ENCODE measurements at places on chromosomes 16 and 17.

GRCh38 chr17:7695586-7695985 is 7.3 kb downstream of the WRAP53 start:
- DNase-seq, result peak; percentile 52

GRCh38 chr17:8227238-8227581 is 16.8 kb upstream of the AURKB start:
- DNase-seq, result no peak

DNA sequence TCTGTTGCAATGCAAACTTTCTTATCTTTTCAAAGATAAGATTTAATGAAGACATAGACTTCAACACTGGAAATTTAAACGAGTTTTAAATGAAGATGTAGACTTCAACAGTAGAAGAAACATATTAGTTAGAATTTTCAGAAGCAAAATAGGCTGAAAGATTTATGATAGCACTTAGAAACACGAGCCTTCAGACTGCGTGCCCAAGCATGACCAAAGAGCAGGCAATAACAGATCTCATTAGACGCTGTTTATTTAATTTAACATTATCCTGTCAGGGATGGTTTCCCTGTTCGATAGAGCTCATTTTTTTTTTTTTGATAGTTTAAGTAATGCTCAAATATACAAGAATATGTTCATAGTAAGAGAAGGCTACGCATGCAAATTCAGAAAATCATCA is 604.7 kb upstream of the SOX9 start:
- DNase-seq, result no peak

GRCh38 chr16:26118575-26118974 is 426.8 kb downstream of the HS3ST4 start:
- DNase-seq, result no peak

DNA sequence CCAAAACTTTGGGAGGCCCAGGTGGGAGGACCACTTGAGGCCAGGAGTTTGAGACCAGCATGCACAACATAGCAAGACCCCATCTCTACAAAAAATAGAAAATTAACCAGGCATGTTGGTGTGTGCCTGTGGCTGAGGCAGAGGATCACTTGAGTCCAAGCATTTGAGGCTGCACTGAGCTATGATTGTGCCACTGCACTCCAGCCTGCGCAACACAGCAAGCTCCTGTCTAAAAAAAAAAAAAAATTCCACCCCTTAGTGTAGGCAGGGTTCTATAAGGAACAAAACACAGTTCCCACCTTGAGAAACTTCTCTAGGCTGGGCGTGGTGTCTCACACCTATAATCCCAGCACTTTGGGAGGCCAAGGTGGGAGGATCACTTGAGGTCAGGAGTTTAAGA is 36.3 kb upstream of the HAPSTR1 start:
- no peak for DNase-seq

DNA sequence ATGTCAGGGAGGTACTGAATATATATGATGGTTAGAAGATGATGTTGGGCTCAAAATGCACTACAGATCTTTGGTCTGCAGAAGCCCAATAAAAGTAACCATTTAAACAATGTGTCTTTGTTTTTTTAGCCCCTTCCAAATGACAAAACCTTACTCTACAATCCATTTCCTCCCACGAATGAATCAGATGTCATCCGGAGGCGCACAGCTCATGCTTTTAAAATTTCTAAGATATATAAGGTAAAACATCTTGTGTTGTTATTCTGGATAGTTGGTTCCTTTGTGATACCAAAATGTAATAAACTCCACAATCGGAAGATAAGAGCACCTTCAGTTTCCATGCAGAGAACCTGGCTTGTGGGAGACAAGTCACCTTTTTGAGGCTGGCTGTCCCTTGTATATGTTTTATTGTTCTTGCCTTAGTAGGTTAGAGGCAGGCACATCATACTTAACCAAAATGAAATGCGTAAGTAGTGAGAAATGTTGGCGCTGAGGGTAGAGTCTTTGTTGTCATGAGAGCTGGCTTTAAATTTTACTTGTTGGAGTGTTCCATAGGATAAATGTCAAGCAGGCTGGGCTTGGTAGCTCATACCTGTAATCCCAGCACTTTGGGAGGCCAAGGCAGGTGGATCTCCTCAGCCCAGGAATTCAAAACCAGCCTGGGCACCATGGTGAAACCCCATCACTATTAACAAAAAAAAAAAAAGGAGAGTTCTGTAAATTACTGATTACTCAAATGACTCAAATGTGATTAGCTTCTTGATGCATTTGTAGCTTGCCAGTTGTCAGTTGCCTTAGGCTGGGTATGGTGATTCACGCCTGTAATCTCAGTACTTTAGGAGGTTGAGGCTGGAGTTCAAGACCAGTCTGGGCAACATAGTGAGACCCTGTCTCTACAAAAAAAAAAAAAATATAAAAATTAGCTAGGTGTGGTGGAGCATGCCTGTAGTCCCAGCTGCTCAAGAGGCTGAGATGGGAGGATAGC is 19.7 kb upstream of the SNTB2 start:
- no peak for DNase-seq

- DNase-seq, result peak; percentile 74
These were observed 25.8 kb downstream of the SRCIN1 start for GRCh38 chr17:38579934-38580333.

Measured in D341Med (cell line).